ENCODE measurements at places on chromosomes 7 and 10. TPM values are rescaled to one million over a fixed set of nuclear protein-coding genes. Genes with fewer than 3 reads are reported as not detected.

The ORAI2 gene
- 24.9 TPM for total RNA-seq

The FOXI2 gene
- total RNA-seq, result 0.16 TPM

The RGR gene
- total RNA-seq, result 0.96 TPM

The TMEM213 gene
- total RNA-seq, result 2.3 TPM

The RSPH10B2 gene
- 0.44 TPM for total RNA-seq

The THNSL1 gene
- 4.2 TPM for total RNA-seq

DNA sequence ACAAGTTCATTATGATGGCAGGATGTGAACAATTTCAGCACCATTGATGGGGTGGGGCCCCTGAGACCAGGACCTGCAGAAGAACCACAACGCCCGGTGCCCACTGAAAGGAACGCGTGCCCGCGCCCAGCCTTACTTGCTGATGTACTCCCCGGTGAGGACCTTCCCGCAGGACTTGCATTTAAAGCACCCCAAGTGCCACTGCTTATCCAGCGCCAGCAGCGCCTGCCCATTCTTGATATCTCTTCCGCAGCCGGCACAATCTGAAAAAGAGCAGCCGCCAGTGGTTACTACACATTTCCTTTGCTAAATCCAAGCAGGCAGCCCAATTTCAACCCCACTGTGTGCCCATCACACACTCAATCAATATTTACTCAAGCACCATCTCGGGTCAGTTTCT lies 110.6 kb downstream of the ABLIM1 start:
- H3K4me1 ChIP-seq, result no peaks in the 10 kb centered on the region
- no peak overlapping the region for H3K4me3 ChIP-seq
- no peaks in the 10 kb centered on the region for H3K27me3 ChIP-seq
- DNase-seq, result no peak

DNA sequence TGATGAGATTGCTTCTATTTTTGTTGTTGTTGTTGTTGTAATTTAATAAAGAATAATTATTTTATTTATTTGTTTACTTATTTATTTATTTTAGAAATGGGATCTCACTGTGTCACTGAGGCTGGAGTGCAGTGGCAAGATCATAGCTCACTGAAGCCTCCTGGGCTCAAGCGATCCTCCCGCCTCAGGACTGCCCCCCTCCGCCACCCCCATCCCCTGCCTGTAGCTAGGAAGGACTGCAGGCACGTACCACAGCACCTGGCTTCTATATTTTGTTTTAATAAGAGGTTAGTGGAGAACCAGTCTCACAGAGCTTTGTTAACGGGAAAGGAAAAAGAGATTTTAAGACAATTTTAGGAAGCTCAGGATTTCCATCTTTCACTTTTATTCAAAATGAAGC lies 19.5 kb upstream of the SMC3 start:
- no peak for DNase-seq
- H3K4me3 ChIP-seq, result no peak overlapping the region
- H3K27me3 ChIP-seq, result no peaks in the 10 kb centered on the region

DNA sequence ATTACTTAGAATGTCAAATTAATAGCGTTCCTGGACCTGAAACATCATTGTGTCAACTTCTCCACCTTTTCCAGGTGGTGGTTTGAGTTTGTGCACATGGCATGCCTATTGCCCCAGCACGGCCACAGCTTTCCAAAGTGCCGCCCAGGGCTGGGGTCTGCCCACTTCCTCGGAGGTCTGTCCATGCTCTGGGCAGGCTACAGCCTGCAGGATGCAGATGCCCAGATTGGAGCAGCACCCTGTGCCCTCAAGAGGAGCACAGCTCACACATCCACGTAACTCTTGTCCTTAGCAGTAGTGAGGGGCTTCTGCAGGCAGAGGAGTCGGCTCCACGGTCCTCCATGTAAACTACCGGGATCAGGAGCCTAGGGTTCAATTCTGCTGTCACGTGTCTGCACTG lies 238.6 kb downstream of the EBF3 start:
- H3K36me3 ChIP-seq, result no peaks in the 10 kb centered on the region
- no peak overlapping the region for H3K27ac ChIP-seq
- no peaks in the 10 kb centered on the region for H3K27me3 ChIP-seq
- no peaks in the 10 kb centered on the region for H3K4me1 ChIP-seq
- DNase-seq, result no peak

DNA sequence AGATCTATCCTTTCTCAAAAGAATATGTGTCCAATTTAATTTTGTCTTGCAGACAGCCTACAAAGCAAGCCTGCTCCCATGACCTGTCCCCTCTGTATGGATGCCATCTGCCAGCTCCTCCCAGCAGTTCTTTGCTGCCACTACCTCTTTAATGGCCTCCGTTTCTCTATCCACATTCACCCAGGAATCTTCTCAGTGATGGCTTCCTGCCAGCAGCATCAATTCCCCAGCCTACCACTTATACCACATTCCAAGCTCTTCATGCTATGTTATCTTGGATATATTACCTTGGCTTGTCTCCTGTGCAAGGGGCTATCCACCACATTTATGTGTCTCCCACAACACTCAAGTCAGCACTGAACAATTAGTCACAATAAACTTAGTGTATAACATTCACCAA lies 133.2 kb downstream of the VPS50 start:
- no peaks in the 10 kb centered on the region for H3K27me3 ChIP-seq
- no peak overlapping the region for H3K27ac ChIP-seq
- DNase-seq, result no peak

- H3K27ac ChIP-seq, result no peak overlapping the region
- DNase-seq, result no peak
- no peaks in the 10 kb centered on the region for H3K4me1 ChIP-seq
- H3K27me3 ChIP-seq, result no peaks in the 10 kb centered on the region
- no peaks in the 10 kb centered on the region for H3K36me3 ChIP-seq
Observed at GRCh38 chr7:152624228-152624627, 51.7 kb downstream of the XRCC2 start.

- no peaks in the 10 kb centered on the region for H3K36me3 ChIP-seq
- no peaks in the 10 kb centered on the region for H3K4me1 ChIP-seq
- H3K27ac ChIP-seq, result no peak overlapping the region
- DNase-seq, result no peak
Observed at GRCh38 chr10:116216676-116217075, 56.3 kb downstream of the GFRA1 start.

DNA sequence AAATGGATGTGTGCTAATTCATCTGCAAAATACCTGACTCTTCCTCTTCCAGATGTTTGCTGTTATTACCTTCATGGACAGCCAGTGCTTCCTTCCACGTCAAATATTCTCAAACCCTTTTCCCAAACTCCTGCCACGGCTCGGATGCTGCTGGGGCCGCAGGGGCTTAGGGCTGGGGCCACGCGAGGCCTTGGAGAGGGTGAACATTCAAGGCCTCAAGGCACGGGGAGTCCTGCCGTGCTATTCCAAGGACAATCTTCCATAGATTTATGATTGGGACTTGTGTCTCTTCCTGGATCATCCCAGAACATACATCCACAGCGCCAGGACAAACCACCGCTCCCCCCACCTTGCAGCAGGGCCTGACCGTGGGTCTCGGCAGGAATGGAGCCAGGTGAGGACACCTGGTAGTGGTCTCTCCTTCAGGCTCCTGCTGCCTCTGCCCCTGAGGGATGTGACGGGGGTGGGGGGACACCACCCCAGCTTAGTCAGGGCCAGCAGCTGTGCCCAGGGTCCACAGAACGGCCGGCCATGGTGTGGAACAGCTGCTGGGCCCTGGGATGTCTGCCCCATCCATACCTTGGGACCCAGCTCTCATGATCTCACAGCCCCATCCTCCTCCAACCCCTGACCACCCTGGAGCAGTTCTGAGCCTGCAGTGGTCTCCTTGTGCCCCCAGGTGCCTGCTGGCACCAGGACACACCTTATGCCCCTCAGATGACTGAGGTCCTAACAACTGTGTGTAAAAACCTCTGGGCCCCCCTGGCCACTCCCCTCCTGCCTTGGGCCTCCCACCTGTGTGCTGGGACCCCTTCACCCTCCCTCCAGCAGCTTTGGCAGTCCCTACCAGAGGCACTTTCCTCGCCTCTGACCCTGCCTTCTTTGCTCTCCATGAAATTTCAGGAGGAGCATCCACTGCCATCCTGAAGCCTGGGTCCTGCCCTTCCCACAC lies 16.7 kb downstream of the VIPR2 start:
- H3K27me3 ChIP-seq, result no peaks in the 10 kb centered on the region
- H3K27ac ChIP-seq, result no peak overlapping the region
- DNase-seq, result no peak
- H3K4me1 ChIP-seq, result no peaks in the 10 kb centered on the region
